ENCODE measurements at places on chromosomes 4 and X. TPM values are rescaled to one million over a fixed set of nuclear protein-coding genes. Genes with fewer than 3 reads are reported as not detected.

The RAB9A gene
- 43.3 TPM for polyA plus RNA-seq

The SRPK3 gene
- 0.19 TPM for polyA plus RNA-seq

The SLC9B1 gene
- polyA plus RNA-seq = 0.66 TPM

The VEGFD gene
- 0.13 TPM for polyA plus RNA-seq

The TBC1D14 gene
- 18.2 TPM for polyA plus RNA-seq

The SULT1B1 gene
- polyA plus RNA-seq = not detected

The POU3F4 gene
- 1.5 TPM for polyA plus RNA-seq

The CXCL8 gene
- 0.11 TPM for polyA plus RNA-seq

The DGKK gene
- polyA plus RNA-seq = 2.1 TPM

The VCX gene
- polyA plus RNA-seq = 0.66 TPM

The MAMLD1 gene
- polyA plus RNA-seq = 0.13 TPM

The CXCL3 gene
- 15.9 TPM for polyA plus RNA-seq

The FREM3 gene
- polyA plus RNA-seq = 0.28 TPM

The GLRA3 gene
- polyA plus RNA-seq = 0.19 TPM

The ANXA10 gene
- polyA plus RNA-seq = not detected

All from GM23338 (cell line).